ENCODE measurements at places on chromosomes 3 and 15.

GRCh38 chr3:194840661-194841514, 155.2 kb downstream of the FAM43A start:
- DNase-seq, result no peak

DNA sequence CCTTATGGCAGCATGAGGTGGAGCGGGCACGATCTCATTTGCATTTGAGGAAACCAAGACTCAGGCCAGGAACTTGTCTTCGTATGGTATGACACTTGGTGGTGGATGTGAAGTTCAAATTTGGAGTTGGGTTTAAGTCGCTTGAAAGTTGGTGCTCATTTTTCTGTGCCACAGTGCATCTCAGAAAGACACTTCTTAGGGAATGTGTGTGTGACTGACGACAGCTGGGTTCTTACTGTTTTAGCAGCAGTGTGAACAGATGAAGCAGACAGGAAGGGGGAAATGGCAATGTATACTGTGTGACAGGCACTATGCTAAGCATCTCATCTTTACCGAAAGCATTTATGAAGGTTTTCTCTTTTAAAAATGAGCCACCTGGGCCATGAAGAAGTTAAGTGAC, 75.4 kb downstream of the SEC22A start:
- DNase-seq, result no peak

- no peak for DNase-seq
These were observed 87.2 kb downstream of the HMG20A start for GRCh38 chr15:77507911-77508310.

DNA sequence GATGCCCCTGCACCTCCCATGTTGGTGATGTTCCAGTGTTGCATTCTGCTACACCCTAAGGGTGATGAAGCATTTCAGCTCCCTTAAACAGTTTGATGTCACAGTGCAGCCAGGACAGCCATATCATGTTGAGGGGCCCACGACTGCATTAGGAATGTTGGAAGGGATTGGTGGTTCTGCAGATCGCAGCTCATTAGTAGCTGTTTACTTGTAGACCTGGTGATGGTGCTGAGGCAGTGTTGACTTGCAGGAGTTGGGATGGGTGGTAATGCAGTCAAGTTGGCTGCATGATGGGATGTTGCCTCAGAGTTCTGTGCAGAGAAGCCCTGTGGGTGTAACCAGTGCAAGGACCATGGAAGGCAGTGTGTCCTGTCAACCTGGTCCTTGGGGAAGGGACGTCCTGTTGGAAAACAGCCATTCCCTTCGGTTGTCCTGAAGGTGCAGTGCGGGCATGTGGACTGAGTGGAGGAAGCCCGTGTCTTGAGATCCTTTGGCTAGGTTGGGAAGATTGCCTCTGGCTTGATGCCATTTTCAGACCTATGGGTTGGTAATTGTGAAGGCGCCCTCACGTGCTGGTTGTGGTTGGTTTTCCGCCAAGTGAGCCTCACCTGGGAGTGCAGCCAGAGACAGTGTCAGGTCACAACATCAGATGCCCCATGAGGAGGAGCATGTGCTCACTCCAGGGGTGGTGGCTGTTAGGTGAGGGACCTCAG, 100.7 kb downstream of the SNRPN start:
- no peak for DNase-seq

GRCh38 chr3:123489400-123490004, 40.6 kb upstream of the ADCY5 start:
- DNase-seq, result peak; percentile 71

GRCh38 chr3:169264711-169265110, 398.8 kb downstream of the MECOM start:
- peak; percentile 89 for DNase-seq

- DNase-seq, result no peak
These were observed 1.6 kb downstream of the ZDHHC3 start for GRCh38 chr3:44974416-44974815.

DNA sequence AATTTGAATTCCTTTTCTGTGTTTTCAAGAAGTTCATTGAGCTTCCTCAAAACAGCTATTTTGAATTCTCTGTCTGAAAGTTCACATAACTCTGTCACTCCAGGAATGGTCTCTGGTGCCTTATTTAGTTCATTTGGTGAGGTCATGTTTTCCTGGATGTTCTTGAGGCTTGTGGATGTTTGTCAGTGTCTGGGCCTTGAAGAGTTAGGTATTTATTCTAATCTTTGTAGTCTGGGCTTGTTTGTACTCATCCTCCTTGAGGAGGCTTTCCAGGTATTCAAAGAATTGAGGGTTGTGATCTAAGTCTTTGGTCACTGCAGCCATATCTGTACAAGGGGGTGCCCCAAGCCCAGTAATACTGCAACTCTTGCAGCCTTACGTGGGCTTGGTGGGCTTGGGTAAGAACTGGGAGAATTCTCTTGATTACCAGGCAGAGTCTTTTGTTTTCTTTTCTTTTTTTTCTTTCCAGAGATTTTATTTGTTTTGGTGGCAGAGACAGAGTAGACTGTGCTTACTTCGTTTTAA, 19.3 kb upstream of the CCNDBP1 start:
- no peak for DNase-seq

GRCh38 chr15:69706353-69707097, 253.9 kb downstream of the RPLP1 start:
- no peak for DNase-seq

DNA sequence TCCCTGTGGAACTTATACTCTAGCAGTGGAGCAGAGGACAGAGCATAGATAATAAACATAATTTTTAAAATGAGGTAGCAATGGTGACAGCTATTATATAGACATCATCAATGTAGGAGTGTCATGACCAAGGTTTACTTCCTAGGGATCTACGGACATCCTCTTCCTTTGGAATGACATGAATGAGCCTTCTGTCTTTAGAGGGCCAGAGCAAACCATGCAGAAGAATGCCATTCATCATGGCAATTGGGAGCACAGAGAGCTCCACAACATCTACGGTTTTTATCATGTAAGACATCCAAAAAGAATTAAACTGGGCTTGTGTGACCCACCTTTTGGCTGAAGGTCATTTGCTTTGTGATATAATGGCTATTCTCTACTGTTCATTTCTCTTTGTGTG, 30.1 kb upstream of the CAPN3 start:
- DNase-seq, result no peak

GRCh38 chr3:196050597-196050996, 31.3 kb downstream of the TFRC start:
- DNase-seq, result no peak

DNA sequence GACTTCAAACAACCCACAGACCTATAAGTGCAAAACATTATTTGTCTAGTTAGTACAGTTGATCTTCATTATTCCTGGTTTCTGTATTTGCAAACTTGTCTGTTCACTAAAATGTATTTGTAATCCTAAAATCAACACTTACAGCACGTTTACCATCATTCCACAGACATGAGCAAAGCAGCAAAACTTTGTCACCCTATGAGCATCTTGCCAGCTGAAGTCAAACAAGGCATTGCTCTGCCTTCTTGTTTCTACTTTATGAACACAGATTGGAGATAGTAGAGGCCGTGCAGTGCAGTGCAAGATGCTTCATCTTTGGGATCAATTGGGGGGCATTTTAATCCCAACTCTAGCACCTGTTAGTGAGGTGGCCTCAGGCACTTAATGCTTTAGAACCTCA, 202.1 kb downstream of the NLGN1 start:
- DNase-seq, result no peak

GRCh38 chr3:64225695-64226499, 631 bp upstream of the PRICKLE2 start:
- no peak for DNase-seq

Measured in NCI-H446 (cell line).